ENCODE measurements at places on chromosomes 2 and 18. TPM values are rescaled to one million over a fixed set of nuclear protein-coding genes. Genes with fewer than 3 reads are reported as not detected.

DNA sequence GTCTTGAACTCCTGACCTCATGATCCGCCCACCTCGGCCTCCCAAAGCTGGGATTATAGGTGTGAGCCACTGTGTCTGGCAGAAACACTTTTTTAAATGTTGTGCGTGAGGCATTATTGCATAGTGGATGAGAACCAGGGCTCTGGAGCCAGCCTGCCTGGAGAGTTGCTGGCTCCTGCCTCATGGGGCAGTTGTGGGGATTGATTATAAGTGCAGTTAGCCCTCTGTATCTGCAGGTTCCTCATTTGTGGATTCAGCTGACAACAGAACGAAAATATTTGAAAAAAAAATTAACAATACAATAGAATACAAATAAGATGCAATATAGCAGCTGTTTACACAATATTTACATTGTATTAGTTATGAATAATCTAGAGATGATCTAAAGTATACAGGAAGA lies 129.4 kb upstream of the EML6 start:
- DNase-seq, result no peak

CLEC4F gene
- total RNA-seq, result 0.08 TPM

DNA sequence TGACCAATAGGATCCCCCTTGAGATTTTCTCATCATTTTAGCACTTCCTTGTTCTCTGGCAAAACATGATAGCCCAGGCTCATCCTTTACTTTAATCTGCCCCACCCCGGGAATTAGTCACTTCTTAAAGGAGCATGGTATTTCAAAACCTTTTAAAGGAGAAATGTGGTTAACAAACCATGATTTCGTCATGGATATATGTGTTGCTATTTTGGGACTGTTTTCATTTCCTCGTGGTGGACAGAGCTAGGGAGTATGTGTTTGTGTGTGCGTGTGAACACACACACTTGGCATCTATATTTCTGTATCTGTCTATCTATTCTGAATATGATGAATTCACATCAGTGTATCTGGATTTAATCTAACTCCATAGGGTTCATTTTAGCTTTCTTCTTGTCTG lies 128.1 kb downstream of the BIRC6 start:
- no peak for DNase-seq

DNA sequence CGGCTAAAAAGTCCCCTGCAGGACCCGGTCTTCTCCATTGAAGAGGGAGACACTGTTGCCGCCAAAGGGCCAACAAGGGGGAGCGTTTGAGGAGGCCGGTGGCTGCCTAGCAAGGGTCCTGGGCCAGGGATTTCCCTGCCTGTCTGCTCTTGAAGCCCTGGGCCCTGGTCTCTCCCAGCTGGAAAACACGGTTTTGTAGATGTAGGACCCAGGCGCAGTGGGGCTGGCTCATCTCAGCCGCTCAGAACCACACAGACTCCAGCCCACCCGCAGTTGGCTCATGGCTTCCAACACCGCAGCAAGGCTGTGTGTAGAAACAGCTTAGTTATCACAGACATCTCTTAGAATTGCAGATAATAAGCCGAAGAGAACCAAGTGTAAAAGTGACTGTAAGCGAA lies 57.1 kb upstream of the TWIST2 start:
- DNase-seq, result no peak

DNA sequence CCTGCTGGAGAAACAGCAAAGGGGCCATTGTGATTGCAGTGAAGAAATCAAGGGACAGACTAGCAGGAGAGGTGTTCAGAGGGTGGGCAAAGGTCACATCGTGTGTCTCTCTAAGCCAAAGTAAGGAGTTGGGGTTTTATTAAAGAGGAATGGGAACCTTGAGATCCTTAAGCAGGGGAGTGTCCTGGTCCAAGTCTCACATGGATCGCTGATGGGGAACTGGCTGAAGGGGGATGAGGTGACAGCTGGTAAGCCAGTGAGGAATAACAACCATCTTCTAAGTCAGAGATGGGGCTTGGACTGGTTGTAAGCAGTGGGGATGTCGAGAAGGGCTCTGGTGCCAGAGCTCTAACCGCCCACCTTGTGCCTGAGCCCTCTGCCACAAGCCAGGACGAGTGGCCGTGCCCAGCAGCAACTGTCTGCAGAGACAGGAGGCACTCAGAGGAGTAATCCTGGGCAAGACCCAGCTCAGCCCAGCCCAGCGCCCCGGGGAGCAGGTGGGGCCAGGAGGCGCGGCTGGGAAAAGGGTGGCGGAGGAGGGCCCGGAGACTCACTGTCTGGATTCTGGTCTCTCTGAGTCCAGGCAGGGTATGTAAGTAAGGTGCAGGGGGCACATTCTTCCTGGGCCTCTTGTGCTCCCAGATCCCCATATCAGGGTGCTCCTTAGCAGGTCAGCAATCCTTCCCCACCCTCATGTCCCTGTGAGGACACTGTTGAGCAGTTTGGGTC lies 13.7 kb downstream of the WNT10A start:
- no peak for DNase-seq

DNA sequence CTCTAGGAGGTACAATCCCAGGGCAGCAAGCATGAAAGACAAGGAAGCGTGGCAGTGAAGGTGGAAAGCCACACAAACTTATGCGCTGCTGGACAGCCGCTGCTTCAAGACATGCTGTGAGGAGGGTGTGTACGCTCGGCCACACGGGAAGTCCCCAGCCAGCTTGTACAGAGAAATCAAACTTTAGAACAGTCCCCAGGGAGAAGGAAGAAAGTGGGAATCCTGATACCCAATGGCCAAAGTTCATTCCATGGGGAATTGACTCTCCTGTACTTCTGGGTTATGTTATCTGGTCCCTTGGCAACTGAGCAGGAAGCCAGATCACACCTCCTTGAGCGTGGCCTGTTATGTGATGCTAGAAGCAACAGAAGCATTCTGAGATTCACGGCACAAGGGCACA lies 86.1 kb upstream of the BOD1L2 start:
- DNase-seq, result no peak

AMER3 gene
- total RNA-seq, result not detected

SNED1 gene
- total RNA-seq, result 8.0 TPM

- no peak for DNase-seq
Observed at GRCh38 chr2:176960736-176961520, 251.7 kb upstream of the HNRNPA3 start.

- DNase-seq, result no peak
Observed at GRCh38 chr2:165311949-165312348, 72.7 kb downstream of the SCN2A start.

DNA sequence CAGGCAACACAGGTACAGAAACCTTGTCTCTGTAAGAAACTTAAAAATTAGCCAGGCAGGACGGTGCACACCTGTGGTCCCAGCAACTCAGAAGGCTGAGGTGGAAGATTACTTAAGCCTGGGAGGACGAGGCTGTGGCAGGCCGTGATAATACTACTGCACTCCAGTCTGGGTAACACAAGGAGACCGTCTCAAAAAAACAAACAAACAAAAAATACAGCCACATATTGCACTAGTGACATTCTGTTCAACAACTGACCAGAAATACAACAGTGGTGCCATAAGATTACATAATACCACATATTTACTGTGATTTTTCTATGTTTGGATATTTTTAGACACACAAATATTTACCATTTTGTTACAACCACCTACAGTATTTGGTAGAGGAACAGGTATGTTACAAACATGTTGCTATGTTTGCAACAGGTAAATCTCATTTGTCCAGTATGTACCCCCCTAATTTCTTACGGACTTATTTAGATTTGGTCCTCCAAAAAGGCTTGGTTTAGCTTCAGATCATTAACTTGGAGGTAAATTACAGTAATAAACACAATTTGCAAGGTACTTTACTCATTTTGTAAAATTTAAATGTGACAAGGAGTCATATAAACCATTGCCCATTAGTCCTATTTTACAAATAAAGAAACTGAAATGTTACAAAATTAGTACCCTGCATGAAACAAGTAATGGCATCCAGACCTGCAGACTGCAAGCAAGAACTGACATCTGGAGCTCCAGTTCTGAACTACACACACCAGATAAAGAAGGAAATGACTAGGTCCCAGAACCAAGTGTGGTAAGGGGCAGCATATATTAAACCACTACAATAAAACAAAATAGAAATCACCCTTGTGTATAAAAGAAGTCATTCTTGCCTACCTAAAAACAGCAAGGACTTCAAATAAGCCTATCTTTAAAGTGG lies 36.8 kb downstream of the TRIP12 start:
- DNase-seq, result no peak

- DNase-seq, result no peak
Observed at GRCh38 chr18:8261651-8262091, 347.6 kb upstream of the RAB12 start.

DNA sequence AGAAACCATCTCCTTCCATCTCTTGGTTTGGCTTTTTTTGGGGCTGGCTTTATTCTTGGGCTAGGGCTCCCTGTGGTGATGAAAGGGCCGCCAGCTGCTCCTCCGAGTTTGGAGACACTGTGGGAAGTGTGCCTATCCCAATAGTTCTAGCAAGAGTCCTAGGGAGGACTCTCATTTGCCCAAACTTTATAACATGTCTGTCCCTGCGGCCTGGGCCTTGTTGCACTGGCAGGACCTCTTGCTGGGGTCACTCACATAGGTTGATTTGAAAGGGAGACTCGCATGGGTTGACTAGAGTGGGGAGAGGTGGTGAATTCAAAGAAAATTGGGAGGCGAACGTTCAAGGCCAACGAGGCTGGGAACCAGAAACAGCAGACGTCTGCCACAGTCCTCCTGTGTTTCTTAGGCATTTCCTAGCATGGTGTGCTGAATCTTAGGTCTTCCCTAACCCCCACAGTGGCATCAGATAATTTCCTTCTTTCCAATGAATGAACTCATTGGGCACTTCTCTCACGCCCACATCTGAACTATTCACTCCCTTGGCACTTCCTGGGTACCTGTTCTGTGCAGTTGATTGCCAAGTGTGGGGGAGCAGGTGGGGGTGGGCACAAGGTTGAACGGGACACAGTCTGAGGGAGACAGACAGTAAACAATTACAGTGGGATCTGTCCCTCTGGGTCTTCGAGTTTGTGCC lies 26.8 kb downstream of the NIFK start:
- DNase-seq, result no peak

RFTN2 gene
- 4.4 TPM for total RNA-seq

Measured in Right ventricle myocardium superior (tissue), 1 donor.